A375 (cell line): ENCODE measurements at places on chromosomes 12 and 14. TPM values are rescaled to one million over a fixed set of nuclear protein-coding genes. Genes with fewer than 3 reads are reported as not detected.

Gene DACT1
- total RNA-seq, result 1.5 and 2.8 TPM in 2 replicates

Gene DEGS2
- not detected in 2 replicates for total RNA-seq

Gene NOC4L
- 23.2 and 28.6 TPM in 2 replicates for total RNA-seq

Gene ANKRD33
- total RNA-seq, result not detected in 2 replicates

Gene CD27
- not detected in 2 replicates for total RNA-seq

Gene OAS1
- 9.7 and 10.7 TPM in 2 replicates for total RNA-seq

Gene SOAT2
- total RNA-seq, result 0.13 TPM in 1 of 2 replicates, not detected in the other

Gene TAS2R50
- 0.48 and 0.87 TPM in 2 replicates for total RNA-seq

Gene ACVRL1
- total RNA-seq, result 0.16 and 0.53 TPM in 2 replicates

Gene CCDC184
- total RNA-seq, result 0.53 and 0.82 TPM in 2 replicates

Gene ANAPC5
- 135 and 142 TPM in 2 replicates for total RNA-seq

Gene CYP46A1
- 0.03 TPM in 1 of 2 replicates, not detected in the other for total RNA-seq

Gene POTEG
- total RNA-seq, result 13.0 and 20.4 TPM in 2 replicates

Gene DEPDC4
- total RNA-seq, result 0.66 and 3.0 TPM in 2 replicates

Gene TAS2R13
- total RNA-seq, result 0.24 and 0.79 TPM in 2 replicates
